C1 segment of cervical spinal cord (tissue), 14 donors: ENCODE measurements at places on chromosomes 16 and 17.

GRCh38 chr16:74868501-74868900 is 93.9 kb upstream of the FA2H start:
- no peak for DNase-seq

- no peak for DNase-seq
These were observed 28.1 kb downstream of the VWA3A start for GRCh38 chr16:22120440-22120839.

- DNase-seq: no peak
These were observed 14.8 kb upstream of the TMED6 start for GRCh38 chr16:69366431-69366830.

- DNase-seq: no peak
These were observed 14.2 kb upstream of the MPHOSPH6 start for GRCh38 chr16:82184213-82184612.

GRCh38 chr16:28491230-28491969 is 474 bp downstream of the CLN3 start:
- DNase-seq: no peak

- DNase-seq: no peak
These were observed 79.4 kb upstream of the KSR1 start for GRCh38 chr17:27376637-27377547.

- no peak for DNase-seq
These were observed 1.0 kb upstream of the CPD start for GRCh38 chr17:30377574-30378240.

DNA sequence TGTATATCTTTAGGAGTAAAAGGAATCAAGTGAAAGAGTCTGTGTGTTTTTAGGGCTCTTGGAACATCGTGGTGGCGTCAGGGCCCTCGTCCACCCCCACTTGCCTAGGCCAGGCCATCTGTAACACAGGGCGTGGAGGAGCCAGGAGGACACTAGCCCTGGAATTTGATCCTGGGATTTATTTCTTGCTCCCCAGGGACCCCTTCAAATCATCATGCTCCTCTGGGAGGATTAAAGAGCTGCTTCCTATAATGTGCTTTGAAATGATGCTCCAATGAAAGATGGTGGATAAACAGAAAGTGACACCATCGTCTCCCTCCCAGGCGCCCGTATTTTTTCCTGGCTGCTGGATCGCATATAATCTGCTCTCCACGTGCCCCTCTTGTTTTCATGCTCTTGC is 113.3 kb downstream of the AATF start:
- no peak for DNase-seq

DNA sequence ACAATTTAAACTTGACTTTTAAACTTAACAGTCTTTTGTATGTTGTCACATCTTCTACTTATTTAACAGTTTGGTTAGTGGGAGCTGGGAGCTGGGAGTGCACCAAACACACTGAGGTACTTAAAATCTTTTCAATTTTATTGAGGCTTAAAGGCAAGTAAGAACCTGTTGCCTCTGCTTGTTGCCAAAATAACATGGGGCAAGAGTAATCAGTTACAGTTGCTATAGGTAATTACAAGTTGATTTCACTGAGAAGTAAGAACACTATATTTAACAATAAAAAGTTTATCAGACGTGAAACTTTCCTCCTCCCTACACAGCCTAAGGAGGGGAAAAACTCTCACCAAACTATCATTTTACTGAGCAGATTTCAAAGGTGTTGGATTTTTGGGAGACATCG is 135.2 kb downstream of the FTO start:
- DNase-seq: no peak

DNA sequence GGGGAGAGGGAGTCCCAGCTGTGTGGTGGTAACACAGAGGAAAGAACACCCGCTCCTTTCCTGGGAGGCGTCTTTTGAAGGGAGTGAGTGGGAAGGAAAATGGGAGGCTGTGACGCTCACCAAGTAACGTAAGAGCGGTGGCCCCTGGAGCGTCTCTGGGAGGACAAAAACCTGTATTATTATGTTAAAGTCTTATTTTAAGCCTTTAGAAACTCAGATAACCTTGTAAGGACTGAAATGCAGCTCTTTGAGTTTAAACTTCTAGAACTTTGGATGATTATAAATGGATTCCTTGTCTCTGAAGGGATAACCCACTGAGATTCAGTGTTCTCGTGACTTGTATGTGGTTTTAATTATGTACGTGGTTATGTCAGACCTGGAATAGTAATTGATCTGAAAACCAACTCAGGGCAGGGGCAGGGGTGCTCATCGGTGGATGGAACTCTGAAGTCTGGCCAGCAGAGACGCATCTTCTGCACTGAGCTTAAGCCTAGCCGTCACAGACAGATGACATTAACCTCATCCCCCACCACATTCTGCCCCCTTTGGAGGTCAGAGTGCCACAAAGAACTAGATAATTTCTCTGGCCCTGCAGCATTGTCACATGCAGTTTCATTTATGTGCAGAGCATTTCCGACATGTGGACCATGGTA is 41.8 kb upstream of the SLC12A3 start:
- no peak for DNase-seq

- no peak for DNase-seq
These were observed 46.1 kb upstream of the ACSF3 start for GRCh38 chr16:89047331-89048089.

GRCh38 chr17:59151006-59151405 is 4.0 kb downstream of the SKA2 start:
- no peak for DNase-seq

DNA sequence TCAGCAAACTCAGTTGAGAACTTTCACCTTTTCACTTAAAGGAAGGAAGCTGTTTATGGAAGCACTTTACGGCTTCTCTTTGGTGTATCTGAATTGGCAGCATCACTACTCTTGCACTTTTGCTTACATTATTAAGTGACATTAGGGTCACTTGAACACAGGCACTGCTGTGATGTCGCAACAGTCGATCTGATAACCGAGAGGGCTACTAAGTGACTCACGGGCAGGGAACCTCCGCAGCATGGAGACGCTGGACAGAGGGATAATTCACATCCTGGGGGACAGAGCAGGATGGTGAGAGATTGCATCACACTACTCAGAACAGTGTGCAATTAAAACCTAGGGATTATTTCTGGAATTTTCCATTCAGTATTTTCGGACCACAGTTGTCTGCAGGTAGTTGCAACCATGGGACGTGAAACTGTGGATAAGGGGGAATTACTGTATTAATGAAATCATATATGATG is 56.5 kb downstream of the DNAH2 start:
- DNase-seq: no peak

DNA sequence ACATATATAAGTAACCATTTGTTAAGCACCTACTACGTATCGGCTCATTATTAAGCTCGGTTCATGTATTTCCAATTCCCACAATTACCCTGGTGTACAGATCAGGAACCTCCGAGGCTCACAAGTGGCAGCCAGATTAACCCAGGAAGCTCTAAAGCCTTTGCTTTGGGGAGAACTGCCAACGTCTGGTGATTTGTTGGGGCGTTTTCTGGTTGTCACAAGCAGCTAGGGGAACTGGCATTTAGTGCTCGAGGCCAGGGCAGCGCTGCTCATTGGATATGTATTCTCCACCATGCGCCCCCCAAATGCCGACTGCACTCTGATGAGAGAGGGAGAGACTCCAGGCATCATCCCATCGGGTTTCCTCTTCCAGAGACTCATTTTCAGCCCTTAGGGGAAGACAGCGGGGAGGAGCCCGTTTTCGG is 541 bp downstream of the ZNF18 start:
- no peak for DNase-seq

DNA sequence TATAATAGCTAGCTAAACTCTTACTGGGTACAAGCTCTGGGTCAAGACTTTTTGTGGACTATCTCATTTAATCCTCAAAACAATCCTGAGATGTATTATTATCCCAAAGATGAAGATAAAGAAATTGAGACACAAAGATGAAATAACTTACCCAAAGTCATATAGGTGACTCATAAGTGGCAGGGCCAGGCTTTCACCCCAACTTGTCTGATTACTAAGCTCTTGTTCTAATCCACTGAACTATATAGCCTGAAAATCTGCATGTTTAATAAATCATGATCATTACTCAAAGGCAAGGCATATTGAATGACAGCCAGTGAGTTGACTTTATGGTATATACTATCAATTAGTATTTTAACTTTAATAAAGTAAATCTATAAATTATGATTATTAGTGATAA is 77.4 kb downstream of the SKAP1 start:
- no peak for DNase-seq

DNA sequence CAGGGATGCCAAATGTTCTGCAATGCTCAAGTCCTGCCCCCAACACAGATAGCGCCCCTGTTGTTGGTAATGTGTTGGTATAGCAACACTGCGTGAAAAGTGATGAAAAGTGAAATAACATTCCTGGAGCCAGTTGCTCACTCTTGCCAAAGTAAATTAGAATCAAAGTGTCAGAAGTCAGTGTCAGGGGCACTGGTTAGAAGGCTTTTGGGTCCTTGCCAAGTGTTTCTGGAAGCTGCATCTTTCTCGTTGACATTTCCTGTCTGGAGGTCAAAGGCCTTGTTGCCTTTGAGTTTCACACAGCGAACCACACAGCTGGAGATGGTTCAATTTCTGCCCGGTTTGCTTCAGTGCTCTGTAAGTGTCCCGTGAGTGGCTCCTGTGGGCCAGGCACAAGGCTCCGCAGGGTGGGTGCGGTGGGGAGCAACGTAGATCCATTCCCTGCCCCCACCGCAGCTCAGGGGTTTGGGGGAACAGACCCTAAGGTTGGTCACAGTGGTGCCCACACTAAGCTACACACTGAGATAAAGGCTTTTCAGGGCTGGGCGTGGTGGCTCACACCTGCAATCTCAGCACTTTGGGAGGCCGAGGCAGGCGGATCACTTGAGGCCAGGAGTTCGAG is 3.6 kb upstream of the SLC16A5 start:
- no peak for DNase-seq

GRCh38 chr17:50123649-50124349 is 6.2 kb downstream of the SAMD14 start:
- DNase-seq: no peak

GRCh38 chr17:68384941-68385340 is 72.4 kb downstream of the WIPI1 start:
- DNase-seq: no peak

- no peak for DNase-seq
These were observed 320.1 kb upstream of the MAF start for GRCh38 chr16:79920685-79921084.

DNA sequence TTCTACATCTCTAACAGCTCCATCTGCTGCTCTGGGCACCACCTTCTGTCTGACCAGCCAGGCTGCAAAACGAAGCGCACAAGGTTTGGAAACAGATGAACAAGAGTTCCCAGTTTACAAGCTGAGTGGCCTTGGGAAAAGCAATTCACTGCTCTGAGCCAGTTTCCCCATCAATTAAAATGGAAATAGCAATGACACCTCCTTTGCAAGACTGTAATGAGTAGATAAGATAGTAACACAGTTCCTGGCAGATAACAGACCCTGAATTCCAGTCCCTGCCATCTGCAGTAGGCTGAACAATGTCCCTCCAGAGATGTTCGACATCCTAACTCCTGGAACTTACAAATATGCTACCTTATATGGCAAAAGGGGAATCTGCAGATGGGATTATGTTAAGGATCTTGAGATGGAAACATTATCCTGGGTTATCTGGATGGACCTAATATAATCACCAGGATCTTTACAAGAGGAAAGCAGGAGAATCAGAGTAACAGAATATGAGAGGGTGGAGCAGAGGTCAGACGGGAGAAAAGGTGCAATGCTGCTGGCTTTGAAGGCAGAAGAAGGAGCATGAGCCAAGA is 27.9 kb downstream of the CPPED1 start:
- no peak for DNase-seq

DNA sequence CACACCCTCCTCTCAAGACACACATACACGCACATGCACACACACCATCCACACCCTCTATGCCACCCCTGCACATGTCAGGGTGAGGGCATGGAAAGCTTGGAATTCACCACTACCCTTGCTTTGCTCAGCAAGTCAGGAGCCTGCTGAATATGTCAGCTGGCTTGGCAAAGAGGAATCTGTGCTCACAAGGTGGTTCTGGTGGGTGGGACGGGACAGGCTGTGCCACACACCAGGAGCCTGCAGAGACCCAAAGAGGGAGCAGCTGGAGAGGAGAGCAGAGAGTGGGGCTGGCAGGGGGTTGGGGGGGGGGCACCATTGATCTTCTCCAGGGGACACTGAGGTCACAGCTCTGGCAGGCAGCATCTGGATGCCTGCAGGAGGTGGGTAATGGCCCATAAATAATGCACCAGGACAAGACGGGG is 48.7 kb upstream of the NDRG4 start:
- DNase-seq: no peak

DNA sequence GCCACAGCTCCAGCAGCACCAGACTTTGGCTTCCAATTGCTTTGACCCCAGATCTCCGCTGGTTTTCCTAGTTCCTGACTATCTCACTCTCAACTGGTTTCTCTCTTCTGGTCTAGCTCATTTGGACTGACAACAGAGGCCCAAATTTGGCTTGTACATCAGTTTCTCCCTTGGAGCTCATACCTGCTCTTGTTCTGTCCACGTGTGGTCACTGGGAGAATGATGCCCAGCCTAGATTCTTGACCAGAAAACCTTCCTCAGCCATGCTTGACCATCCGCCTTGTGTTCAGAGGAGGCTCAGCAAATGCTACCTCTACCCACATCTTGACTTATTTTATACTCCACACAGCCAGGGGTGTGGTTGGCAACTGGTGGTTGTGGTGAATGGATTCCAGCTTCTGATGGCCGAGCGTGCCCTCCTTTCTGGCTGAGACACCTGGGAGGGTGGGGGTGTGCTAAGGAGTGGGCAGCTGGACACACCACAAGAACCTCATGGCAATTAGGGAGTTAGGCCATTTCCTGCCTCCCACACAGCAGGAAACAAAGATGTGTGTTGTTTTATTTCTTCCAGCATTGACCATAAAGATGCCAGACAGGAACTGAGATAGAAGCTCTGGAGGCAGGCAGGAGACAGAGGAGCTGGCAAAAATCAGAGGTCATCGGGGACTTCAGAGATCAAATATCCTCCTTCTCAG is 93.8 kb upstream of the FAM20A start:
- no peak for DNase-seq

DNA sequence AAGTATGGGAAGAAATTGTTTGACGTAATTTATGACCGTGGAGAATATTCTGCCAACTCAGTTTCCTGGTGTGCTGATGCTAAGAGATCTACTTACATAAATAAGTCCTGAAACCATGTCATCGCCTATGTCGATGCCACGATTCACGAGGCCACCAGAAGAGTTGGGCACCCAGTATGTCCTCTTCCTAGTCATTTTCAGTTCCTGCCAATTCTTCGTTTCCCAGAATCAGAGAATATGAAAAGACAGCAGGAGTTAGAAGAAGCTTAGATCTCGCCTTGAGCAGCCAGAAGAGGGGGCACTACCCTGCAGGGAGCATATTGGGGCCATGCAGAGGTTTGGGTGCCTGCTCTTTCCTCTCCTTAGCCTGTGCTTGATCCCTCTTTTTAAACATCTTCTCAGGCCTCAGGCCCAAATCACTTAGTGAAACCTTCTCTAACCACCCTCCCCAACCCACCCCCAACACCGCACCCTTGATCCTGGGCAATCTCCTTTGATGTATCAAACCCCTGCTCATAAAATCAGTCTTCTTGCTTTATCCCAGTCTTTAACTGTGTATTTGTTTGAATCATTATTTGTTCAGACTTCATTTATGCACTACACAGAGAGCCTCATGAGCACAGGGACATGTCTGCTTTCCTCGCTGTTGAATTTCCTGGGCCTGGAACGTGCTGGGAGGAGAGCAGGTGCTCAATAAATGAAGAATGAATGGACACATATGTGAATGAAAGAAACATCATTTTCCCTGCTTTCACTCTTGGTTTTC is 12.2 kb upstream of the LONP2 start:
- DNase-seq: no peak
